ENCODE measurements at places on chromosomes 11 and 22.

- DNase-seq, result no peak
Measured at GRCh38 chr11:131422496-131422895, 52.1 kb downstream of the NTM start.

DNA sequence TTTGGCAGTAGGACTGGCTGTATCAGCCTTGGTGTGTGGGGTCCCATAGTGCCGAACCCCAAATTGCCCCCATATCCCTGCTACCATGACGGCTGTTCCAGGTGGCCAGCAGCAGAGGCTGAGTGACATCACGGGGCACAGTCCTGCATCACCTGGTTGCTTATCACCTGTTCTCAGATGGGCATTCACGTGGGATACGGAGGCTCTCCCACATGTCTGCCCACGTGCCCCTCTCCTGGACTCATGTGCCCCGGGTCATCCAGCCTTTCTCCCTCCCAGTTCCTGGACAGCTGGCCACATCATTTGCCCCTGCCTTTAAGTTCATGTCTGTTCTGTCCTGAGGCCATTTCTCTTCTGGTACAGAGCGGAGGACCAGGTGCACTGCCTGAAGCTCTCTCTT lies 431.0 kb upstream of the B3GAT1 start:
- DNase-seq, result no peak

- no peak for DNase-seq
Measured at GRCh38 chr11:18171377-18172000, 1.1 kb upstream of the MRGPRX4 start.

DNA sequence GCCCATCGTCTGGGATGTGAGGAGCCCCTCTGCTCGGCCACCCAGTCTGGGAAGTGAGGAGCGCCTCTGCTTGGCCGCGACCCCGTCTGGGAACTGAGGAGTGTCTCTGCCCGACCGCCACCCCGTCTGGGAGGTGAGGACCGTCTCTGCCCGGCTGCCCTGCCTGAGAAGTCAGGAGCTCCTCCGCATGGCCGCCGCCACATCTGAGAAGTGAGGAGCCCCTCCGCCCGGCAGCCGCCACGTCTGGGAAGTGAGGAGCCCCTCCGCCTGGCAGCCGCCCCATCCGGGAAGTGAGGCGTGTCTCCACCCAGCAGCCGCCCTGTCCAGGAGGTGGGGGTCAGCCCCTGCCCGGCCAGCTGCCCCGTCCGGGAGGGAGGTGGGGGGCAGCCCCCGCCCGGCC lies 5.8 kb upstream of the OR5M8 start:
- DNase-seq, result no peak

DNA sequence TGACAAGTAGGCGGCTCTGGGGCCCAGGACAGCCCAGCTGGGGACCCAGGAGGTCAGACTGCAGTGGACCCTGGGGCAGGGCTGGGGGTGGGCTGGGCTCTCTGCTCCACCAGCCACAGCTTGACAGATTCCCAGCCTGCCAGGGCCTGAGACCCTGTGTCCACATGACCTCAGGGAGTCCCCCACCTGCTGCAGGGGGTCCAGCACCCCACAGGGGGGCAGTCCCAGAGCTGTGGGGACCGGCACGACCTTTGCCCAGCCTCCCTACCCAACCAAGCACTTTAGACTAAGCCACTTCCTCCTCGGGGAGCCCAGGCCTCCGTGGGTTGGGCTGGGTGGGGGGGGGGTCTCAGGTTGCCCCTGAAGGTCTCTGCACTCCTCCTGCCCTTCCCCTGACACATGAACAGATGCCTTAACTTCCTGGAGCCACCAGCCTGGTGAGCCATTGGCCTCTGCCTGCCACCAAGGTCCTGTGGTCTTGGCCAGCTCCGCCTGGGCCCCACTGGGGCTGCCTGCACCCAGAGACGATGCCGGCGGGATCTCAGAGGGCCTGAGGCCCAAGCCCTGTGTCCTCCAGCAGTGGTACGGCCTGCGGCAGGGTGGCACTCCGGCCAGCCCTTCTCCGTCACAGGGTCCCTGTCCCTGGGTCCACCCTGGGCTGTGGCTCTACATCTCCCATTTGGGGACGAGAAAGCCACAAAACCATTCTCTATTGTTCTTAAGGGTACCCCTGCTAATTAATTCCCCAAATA lies 3.4 kb downstream of the CCDC188 start:
- no peak for DNase-seq

GRCh38 chr22:49491726-49492125 lies 335.9 kb downstream of the BRD1 start:
- DNase-seq, result no peak

GRCh38 chr22:24805790-24806662 lies at the start of gene SGSM1:
Gene SGSM1 (plus strand): TSS chr22:24806211. CDS start chr22:24806326, 115 bp downstream.
- peak; percentile 75 for DNase-seq

- DNase-seq, result no peak
Measured at GRCh38 chr11:35105319-35106079, 33.5 kb upstream of the CD44 start.

- no peak for DNase-seq
Measured at GRCh38 chr11:36412781-36413383, 97.2 kb downstream of the TRAF6 start.

All from prostate gland (tissue), 2 donors.